ENCODE measurements at places on chromosomes 1 and 21.

DNA sequence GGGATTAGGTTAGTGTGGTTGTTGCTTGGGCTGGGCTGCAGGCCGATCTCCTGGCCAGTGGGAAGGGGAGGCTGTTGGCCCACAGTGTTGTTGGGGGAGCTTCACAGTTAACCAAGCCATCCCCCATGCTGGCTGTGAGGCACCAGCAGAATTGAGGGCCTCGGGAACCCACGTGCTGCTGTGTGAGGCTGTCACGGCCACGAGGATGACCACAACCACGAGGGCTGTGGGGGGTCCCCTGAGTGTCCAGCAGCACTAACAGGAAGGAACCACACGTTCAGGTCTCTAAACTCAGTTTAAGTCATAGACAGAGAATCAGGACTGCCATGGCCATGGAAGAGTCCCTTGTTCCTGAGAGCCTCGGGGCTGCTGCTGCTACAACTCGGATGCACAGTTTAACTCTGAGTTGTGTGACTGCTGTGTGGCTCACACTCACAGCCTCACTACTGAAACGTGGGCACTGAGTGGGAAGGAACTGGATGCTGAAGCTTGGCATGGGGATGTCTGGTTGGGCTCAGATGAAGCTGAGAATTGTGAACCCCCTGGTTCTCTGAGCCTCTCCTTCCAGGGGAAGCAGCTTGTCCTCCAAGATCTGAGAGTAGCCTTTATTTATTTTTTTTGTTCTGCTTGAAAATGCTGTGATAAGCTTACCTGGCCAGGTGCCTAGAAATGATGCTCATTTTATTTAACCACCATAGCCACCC lies 4.8 kb upstream of the MMEL1 start:
- DNase-seq = no peak

GRCh38 chr1:171379846-171380245 lies 65.9 kb downstream of the FMO4 start:
- no peak for DNase-seq

GRCh38 chr1:5709976-5710375 lies 282.2 kb downstream of the NPHP4 start:
- no peak for DNase-seq

GRCh38 chr1:153652805-153653500 lies 5.5 kb upstream of the SNAPIN start:
- no peak for DNase-seq

DNA sequence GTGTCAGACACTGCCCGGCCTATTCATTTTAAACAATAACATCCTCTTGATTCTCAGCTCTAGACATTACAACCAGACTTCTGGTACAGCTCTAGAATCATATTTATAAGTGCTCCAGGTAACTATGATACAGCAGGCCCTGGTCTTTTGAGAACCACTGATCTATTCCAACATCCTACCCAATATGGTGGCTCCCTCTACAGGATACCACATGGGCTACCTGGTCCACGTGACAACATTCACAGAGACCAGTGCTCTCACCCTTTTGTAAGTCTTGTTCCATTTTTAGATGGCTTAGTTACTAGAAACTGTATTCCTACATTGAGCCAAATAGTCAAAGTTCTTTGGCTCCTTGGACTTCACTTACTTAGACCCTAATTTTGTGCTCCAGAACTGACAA lies 102.9 kb downstream of the PTPN14 start:
- DNase-seq = no peak

DNA sequence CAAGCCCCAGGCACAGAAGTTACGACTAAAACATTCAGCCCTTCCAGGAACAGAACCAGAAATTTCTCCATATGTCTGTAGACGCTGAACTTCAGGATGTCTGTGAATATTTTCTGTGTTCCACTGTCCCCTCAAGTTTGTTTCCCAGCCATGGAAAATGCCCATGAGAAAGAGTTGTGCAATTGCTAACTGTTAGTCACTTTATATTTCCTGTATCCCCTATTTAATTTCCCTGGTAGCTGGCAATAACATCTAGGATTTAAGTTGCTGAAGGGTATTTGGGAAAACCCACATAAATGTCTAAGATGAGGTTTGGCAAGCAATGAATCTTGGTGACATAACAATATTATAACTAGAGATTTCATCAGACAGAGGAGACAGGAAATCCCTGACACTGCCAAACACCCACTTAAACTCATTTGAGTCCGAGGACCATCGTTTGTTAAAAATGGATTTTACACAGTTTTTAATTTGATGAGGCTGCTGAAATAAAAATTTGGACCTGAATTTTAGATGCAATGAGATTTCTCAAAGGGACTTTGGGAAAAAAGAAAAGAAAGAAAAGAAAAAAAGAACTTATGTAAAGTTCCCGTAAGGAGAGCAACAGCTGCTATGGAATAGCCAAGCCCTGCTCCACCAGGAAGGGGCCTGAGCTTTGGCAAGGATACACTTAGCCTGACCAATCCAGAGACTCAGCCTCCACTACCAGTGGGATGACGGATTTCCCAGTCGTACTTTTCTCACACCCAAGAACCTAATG lies 21.8 kb upstream of the ERRFI1 start:
- no peak for DNase-seq

All from NCI-H345 (cell line).